Stimulated activated CD8-positive, alpha-beta memory T cell treated with anti-CD3 and anti-CD28 coated beads, Interleukin-7, amount 100 ng/mL, for 1 hour (primary cell): ENCODE measurements at places on chromosomes 13 and 19.
A peak's percentile ranks its signal among the peaks of the same experiment; 100 is the strongest.

GRCh38 chr13:52651897-52652195 lies 790 bp upstream of the SUGT1 start:
- DNase-seq = no peak

DNA sequence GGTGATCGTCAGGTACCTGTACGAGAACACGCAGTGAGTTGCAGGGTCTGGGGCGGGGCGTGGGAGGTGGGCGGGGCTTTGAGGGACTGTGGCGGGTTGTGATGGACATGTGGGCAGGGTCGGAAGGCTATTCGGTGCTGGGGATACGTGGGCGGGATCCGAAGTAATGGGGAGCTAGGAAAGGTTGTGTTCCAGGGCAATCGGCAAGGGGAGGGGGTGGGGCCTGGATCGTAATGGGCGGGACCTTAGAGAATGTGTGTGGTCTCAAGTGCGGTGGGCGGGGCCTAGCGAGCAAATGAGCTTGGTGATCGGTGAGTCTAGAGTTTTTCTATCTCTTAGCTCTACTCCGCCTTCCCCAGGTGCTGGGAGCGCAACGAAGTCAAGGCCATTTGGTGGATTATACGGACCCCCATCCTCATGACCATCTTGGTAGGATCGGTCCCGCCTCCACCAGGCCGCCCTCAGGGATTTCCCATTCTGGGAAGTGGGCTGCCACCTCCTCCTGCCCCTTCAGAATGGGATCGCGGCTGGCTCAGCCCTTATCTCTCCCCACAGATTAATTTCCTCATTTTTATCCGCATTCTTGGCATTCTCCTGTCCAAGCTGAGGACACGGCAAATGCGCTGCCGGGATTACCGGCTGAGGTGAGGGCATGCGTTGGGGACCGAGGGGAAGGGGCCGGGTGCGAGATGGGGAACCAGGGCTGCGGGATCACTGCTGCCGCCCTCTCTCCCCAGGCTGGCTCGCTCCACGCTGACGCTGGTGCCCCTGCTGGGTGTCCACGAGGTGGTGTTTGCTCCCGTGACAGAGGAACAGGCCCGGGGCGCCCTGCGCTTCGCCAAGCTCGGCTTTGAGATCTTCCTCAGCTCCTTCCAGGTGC lies 9.6 kb downstream of the GIPR start:
- DNase-seq = peak; percentile 58

DNA sequence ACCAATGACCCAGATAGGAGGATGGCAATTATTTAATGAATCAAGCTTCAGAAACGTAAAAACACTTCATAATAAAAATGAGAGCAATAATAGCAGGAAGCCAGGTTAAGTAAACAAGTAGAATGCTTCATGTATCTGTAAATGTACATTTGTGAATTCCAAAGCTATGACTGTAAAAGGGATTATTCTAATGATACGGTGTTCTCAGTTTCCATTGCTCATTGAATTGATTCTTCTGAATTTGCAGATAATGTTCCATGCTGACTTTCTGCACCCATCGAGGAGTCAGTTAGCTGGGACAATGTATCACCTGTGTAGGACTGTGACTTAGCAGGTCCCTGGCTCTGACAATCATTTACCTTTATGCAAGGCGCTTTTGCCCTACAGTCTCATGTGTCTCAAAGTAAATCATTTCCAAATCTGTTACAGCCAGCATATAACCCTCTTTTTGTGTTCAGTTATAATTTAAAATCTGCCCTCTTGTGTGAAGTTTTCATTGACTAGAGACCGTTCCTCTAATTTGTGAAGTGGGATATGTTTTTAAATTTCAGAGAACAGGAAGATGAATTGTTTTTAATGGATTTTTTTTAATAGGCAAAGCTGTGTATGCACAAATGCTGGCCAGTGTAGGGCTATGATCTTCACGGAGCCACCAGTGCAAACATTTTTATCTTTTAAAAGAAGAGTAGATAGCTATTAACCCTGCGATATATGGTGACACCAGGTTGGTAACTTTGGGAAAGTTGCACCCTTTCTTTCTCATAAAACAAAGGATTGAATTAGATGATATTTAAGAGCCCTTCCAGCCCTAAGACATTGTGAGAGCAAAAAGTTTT lies 267.1 kb downstream of the KLF5 start:
- no peak for DNase-seq

GRCh38 chr19:5038631-5039271 lies 69.8 kb downstream of the KDM4B start:
- no peak for DNase-seq

- DNase-seq = no peak
Measured at GRCh38 chr13:59771272-59771671, 392.5 kb downstream of the DIAPH3 start.

- DNase-seq = no peak
Measured at GRCh38 chr13:34256236-34256635, 438.3 kb downstream of the RFC3 start.

DNA sequence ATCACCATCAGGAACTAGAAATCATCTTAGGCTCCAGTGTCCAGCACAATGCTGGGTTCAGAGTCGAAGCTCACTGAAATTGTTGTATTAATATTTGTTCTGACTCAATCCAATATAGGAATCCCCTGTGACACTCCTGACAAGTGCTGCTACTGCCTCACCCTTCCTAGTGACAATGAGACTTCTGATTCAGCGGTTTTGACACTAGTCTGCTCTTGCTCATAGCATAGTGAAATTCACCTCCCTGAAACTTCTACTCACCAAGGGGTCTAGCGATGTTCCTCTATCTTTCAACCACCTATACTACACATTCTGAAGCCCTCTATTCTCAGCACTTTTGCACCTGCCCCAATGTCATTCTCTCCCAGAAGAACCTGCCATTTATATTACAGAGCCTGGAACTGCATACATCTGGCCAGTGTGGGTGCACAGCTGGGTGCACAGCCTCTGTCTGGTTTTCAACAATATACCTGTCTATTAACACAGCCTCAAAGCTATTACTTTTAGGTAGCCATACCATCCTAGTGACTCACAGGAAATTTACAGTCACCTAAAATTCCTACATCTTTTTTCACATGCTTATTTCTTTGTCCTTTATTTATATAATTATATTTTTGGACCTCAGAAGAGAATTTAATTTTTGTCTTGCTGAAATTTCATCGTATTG lies 88.3 kb downstream of the DOCK9 start:
- no peak for DNase-seq

DNA sequence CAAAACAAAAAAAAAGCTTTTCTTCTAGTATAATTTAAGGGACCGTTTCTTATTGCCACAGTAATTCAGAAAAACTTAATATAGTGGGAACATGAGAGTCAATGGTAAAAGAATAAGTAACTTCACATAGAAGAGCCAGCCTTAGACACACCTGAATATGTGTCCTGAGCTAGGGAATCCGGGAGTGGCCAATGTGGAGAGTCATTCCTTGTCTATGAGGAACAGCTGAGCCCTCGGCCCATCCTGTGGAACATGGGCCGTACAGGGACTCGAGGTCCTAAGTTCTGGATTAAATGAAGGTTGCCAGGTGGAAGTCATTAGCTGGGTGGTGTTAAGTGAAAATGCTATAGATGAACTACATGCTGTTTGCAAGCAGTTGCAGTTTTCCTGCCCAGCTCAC lies 32.2 kb downstream of the EFNB2 start:
- DNase-seq = no peak

- no peak for DNase-seq
Measured at GRCh38 chr19:50300051-50300450, 29.1 kb downstream of the KCNC3 start.

DNA sequence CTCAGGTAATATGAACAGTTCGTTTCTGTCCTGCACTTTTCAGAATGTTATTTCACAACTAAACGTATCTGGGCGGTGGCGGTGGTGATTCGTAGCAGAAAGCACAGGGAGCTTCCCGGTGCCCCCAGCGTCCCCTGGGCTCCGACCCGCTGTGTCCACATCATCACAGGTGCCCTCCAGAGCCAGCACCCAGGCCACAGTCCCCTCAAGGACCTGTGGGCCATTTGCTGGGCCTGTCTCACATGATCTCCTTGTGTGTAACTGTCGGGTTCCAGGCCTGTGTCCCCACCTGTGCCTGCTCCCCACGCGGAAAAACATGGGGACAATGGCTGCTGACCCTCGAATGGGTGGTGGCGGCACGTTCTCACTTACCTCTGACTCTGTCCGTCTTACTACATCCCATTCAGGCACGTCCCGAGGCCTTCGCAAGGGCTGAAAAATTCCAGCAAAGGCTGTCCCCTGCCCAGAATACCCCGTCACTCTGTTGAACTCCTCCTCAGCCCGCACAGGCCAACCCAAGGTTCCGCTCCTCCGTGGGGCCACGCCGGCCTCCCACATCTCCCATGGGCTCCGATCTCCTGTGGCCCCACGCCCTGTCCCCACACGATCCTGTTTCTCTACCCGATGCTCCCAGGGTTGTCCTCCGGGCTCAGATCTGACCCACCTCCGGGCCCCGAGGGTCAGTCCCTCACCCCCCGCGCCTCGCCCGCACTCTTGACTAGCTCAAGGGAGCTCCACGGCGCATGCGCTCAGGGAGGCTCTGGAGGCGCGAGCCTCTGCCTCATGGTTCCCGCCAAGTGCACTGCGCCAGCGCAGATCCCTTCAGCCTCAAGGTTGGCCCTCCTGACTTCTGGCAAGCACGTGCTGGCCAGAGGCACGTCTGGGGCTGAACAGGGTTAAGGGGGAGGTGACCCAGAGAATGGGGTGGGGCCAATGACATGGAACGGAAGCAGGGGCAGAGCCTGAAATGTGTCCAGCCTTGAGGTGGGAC lies 21.2 kb downstream of the DEDD2 start:
- DNase-seq = no peak

GRCh38 chr19:19661675-19662251 lies 1.7 kb downstream of the ATP13A1 start:
- DNase-seq = no peak

- no peak for DNase-seq
Measured at GRCh38 chr13:79966493-79966895, 374.4 kb downstream of the SPRY2 start.

DNA sequence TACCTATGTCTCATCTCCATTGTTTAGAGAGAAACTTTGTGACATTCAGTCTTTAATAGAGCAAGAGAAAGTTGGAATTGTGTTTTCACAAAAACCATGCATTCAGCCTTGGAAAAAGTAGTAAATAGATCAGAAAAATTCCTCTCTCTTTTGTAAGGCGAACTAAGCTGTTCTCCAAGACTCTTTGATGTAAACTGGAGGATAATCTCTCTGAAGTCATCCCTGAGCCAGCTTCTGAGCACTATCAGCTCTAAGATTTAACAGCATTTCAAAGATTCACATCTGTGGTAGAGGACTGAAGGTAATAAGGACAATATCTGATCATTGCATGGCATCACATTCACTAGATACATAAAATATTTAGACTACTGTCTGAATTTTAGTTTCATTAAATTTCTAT lies 904.6 kb upstream of the ATXN8OS start:
- DNase-seq = no peak

- no peak for DNase-seq
Measured at GRCh38 chr13:98429977-98430736, 146.8 kb downstream of the STK24 start.

DNA sequence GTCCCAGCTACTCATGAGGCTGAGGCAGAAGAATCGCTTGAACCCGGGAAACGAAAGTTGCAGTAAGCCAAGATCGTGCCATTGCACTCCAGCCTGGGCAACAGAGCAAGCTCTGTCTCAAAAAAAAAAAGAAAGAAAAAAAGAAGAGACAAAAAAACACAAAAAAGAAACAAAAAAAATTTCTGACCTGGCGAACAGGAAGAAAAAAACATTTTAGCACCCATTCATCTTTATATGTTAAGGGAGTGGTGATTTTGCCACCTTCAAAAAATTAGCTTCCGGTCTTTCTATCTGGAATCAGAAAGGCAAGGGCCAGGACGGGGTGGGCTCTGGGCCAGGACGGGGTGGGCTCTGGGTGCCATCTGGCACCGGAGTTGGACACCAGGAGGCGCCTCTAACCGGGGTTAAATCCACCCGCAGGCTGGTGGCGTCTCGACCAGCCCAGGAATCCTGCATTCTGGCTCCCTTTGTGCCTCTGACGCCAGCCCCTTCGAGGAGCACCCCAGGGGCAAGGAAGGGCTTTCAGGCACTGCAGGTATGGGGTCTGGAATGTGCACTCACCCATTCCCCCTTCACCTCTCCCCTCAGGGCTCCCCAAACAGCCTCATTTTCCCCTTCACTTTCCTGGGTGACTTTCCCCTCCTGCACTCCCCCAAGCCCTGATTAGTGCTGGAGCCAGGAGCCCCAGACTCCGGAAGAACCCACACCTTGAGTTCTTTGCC lies 10.4 kb upstream of the ZSWIM4 start:
- peak; percentile 62 for DNase-seq
